ENCODE measurements at places on chromosomes 16 and 17.

DNA sequence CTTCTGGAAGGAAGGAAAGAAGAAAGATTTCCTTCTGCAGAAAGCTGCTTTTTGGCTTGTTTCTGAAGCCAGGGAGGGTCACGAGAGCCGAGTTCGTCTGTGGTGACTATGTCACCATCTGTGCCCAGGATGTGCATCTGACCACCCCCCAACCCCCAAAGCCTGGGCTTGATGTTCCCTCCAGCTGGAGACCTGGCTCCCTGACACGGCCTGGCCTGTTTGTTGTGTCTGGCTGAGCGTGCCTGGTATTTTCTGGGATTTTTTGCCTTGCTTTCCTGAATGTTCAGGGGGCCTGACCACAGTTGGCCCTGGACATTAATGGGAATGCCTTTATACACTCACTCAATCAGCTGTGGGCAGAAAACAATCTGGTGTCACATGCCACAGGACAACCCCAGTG is 38.9 kb downstream of the LGALS9 start:
- DNase-seq = no peak

DNA sequence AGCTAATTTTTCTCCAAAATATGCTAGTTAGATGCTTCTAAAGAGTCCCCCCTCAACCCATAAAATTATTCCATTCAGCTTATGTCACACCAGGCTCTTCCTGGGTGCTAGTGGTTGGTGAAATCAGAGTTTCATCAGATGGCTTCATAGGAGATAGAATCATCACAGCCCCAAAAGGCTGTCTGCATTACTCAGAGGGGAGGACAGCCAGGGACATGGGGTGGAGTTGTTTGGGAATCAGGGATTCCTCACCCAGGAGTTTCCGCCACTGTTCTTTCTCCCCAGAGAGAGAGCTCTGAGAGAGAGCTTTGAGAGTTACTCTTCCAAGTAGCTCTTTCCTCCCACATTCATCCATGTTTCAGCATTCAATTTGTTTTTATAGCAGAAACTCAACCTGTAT is 288 bp upstream of the KRT34 start:
- DNase-seq = no peak

DNA sequence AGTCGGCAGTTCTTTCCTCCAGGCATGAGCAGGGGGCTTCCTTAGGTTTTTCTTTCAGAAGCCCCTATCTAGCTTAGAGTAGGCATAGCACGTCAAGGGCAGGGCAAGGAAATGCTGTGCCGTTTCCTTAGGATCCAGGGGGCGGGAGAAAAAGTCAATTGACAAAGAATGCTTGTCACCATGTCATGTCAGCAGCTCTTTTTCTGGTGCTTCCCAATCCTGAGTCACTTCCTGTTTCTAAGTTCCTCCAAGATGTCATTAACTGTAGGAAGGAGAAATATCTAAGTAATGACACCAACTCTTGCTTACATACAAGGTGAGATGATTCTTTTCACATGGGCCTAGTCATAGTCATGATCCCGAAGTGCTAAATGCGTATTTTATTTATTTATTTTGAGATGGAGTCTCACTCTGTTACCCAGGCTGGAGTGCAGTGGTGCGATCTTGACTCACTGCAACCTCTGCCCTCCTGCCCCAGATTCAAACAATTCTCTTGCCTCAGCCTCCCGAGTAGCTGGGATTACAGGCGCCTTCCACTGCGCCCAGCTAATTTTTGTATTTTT is 35.2 kb downstream of the GJC1 start:
- no peak for DNase-seq

DNA sequence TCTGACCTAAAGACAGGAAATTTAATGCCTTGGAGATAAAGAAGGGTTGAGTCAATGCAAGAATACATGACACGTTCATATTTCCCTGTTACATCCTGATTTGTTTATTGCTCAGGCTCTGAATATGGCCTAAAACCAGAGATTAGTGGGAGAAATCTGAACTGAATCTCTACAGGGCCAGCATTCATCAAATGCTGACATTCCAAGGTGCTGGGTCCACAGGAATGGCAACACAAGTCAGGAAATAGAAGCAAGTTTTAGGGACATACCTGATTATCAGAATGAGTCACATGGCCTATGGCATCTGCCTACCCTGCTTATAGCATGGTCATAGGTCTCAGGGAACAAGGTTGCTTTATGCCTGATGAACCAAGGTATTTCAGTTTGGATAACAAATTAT is 117.4 kb upstream of the CES5A start:
- no peak for DNase-seq

- no peak for DNase-seq
Observed at GRCh38 chr17:16377941-16378341, 3.0 kb upstream of the UBB start.

DNA sequence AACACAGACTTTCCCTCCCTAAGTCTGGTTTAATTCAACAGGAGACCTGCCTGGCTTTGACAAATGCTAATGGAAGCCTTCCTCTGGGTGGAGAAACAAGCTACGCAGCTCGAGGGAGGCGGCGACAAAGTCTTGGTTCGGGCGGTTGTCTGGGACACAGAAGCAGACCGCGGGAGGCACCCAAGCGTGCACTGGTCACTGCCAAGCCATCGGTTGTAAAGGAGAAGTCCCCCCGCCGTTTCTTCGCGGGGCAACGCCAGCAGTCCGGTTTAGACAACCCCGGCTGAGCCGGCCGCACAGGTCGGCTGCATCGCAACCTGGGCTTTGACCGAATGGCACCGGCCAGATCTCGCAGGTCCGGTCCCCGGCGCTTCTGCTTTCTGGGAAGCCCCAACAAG is 586 bp downstream of the GLYR1 start:
- peak; percentile 51 for DNase-seq

GRCh38 chr17:65191811-65192740 is 54.9 kb downstream of the RGS9 start:
- no peak for DNase-seq

- DNase-seq = no peak
Observed at GRCh38 chr17:17494499-17494869, 1.7 kb downstream of the RASD1 start.

DNA sequence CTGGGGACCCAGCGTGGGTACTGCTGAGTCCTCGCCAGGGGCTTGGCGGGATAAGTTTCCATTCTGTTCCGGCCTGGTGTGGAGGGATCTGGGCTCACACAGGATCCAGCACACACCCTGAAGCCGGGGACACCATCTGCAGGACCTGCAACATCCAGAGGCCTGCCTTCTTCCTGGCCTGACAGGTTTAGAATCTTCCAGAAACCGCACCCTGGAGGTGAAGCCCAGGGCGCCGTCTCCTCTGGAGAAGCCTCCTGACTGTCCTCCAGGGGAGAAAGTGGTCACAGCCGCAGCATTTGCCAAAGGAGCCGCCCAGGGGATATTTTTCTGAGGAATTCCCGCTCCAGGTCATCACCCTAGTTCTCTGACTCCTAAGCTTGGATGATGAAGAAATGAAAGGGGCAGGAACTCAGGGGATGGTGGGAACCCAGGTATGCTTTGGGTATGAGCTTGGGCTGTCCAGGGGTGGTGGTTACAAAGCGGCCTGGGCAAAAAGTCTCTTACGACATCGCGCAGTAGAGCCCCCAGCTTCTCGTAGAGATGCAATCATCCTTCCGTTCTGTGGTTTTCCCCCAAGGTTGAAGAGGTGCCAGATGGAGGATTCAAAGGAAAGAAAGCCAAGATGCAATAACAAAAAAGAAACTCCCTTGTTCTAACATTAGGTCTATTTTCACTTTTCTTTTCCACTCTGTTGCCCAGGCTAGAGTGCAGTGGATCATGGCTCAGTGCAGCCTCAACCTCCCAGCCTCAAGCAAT is 9.1 kb upstream of the CRISPLD2 start:
- no peak for DNase-seq

DNA sequence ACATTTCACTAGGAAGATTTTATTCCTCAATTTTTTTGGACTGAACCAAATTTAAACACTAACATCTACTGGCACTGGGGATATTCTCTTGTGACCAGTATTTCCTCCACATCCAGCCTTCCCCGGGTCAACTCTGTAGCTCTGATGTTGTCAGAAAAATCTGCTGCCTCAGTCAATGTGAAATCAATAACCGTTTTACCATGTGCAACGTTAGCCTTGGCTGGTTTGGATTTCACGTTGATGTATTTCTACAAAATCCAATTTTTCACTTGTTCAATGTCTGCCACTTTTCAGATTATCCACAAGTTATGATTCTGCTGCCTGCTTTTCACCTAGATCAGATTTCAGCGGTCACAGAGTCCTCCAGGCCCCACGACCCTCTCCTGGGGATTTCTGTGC is 7.1 kb downstream of the SGCA start:
- no peak for DNase-seq

GRCh38 chr16:67459861-67460150 is 21.2 kb downstream of the ATP6V0D1 start:
- no peak for DNase-seq
